ENCODE measurements at places on chromosomes 6 and 20.

DNA sequence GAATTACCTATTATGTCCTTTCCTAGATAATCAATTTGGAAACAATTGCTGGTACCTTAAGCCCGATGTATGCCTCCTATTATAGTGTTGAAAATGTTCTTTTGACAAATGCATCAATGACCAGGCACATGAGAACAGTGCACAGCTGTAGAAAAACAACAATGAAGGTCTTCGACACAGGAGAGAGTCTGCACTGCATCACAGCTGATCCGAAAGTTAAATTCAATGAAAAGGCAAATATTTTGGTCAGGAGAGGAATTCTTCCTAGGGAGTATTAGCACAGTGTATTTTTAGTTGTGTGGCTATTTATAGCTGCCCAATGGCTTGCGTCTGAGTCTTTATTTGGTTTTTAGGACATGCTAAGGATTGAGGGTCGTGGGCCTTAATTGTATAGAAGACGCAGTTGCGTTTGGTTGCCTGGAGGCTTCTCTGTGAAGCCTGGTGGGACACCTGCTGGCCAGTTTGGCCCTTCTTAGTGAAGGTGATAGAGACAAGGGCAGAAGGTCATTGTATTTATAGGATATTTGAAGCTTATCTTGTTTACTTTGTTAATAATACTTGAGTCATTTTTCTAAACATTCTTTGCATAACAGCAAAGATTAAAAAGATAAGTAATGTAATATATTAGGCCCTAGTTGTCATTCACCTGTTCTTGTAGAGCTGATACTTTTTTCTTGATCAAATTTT is 72.3 kb downstream of the CDYL start:
- DNase-seq, result no peak

GRCh38 chr20:64053841-64054661 is 4.6 kb upstream of the SOX18 start:
- DNase-seq, result no peak

- no peak for DNase-seq
These were observed 123.5 kb downstream of the MAP3K7 start for GRCh38 chr6:90463359-90463758.

- no peak for DNase-seq
These were observed 408.4 kb downstream of the MAFB start for GRCh38 chr20:40280616-40281015.

DNA sequence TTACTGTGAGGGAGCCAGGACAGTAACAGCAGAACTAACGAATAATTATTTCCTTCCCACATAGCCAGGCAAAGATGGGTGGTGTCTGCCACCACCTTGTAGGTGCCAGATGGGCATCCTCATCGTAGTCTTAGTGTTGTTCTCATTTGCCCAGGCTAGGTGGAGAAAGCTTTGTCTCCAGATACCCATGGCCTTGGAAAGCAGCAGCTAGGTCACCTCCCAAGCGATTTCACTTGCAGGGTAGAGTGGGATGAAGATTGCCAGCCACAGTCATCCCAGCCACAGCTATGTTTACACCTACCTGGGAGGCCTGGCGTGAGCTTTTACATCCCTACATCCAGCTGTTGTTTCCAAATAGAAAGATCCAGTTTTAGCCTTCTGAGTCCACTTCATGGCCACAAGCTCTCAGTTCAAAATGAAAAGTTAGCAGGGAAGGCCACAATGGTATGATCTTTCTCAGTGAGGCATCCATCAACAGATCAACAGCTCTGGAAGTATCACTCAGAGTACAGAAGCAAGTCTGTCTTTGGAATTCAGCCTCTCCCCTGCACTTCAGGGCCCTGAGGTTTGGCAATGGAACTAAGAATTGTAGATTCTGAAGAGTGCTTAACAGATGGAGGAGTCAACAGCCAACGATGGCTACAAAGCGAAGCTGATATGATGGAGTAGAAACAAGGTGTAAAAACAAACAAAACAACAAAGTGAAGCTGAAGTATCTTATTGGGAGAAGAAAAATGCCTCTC is 11.0 kb upstream of the SNRPC start:
- DNase-seq, result no peak

DNA sequence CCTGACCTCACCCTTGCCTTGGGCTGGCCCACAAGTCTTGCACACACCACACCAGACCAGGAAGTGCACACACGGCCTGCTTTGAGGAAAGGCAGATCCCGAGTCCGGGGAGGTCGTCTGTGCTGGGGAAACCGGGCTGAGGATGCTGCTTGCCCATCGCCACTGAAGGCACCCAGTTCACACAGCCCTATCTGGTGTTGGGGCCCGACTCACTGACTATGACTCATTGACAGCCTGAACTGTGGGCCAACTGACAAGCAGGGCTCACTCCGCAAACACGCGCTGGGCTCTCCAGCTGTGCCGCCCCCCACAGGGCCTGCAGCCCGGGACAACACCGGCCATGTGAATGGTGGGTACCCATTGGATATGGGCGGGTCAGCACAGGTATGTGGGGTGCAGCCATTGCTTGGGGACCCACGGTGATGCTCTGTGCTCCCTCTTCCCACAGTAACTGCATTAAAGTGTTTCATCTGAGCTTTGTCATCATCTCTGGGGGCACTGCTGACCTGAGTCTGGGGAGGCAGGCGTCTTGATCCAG is 1.6 kb downstream of the SAMD10 start:
- no peak for DNase-seq

All from coronary artery (tissue), 2 donors.